Activated CD4-positive, alpha-beta T cell treated with anti-CD3 and anti-CD28 coated beads for 48 hours (primary cell): ENCODE measurements at places on chromosomes 12 and 14.

- DNase-seq = no peak
These were observed 4.3 kb downstream of the STYK1 start for GRCh38 chr12:10669533-10669932.

GRCh38 chr12:45988264-45988663, 2.1 kb downstream of the SCAF11 start:
- no peak for DNase-seq

GRCh38 chr14:67514650-67515385, 18.3 kb upstream of the PLEKHH1 start:
- peak; percentile 43 for DNase-seq

DNA sequence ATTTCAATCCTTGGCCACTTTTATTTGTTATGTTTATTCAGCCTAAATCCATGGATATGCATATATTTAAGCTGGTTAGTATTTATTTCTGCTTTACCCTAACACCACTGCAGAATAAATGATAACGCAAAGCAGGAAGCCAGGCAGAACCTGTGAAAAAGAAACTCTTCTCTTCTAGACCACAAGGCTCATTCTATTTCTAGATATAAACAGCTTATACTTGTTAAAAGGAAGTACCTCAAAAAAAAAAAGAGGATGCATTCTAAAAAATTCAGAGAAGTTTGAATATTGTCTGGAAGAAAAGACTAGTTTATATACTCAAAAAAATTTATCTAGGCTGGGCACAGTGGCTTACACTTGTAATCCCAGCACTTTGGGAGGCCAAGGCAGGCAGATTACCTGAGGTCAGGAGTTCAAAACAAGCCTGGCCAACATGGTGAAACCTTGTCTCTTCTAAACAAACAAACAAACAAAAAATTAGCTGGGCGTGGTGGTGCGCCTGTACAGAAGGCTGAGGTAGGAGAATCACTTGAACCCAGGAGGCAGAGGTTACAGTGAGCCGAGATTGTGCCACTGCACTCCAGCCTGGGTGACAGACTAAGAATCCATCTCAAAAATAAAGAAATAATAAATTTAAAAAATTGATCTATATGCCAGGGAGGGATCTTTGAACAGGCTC, 55.8 kb downstream of the GALNT4 start:
- no peak for DNase-seq

DNA sequence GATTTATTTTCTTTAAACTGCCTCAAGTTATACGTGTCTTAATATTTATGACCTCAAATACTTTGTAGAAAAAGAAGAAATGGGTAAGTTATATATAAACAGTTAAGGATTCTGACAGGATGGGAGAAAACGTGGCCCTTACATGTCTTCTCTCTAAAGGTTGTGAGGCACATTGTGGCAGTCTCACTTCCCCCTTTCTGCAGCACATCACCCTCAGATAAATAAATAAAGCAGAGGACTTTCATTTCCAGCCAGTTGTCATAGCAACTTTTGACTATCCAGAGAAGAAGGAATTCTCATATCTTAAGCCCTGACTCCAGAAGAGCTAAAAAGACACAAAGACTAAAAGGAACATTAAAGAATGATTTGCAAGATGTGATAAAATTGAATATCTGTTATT, 28.8 kb upstream of the CEP83 start:
- DNase-seq = no peak

GRCh38 chr14:102557434-102558226, 34.8 kb upstream of the RCOR1 start:
- no peak for DNase-seq

DNA sequence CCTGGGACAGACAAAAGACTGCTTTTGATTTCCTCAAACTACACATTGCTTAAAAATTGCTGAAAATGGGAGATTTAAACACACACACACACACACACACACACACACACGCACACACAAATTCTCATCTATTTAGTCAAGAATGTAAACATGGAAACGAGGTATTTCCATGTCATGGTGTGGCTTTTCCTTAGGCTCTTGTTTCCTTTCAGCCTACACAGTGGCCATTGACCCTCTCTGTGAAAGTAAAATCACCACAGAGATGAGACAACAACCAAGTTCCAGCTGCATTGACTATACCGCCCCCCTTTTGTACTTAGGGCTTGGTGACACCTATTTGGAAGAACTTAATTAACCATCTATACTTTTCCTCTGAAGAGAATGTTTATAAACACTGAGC, 41.9 kb downstream of the TTC8 start:
- no peak for DNase-seq

- DNase-seq = no peak
These were observed 21.0 kb upstream of the ABCC9 start for GRCh38 chr12:21962236-21962635.

GRCh38 chr12:104478396-104479122, 21.8 kb downstream of the CHST11 start:
- peak; percentile 36 for DNase-seq

- DNase-seq = no peak
These were observed 108.5 kb upstream of the CNTN1 start for GRCh38 chr12:40583743-40584142.

GRCh38 chr12:2084553-2085296, 31.9 kb downstream of the CACNA1C start:
- no peak for DNase-seq
